ENCODE measurements at places on chromosomes 5 and 9.

GRCh38 chr5:94613583-94613982 is 4.8 kb downstream of the KIAA0825 start:
- H3K27me3 ChIP-seq = no peaks in the 10 kb centered on the region
- no peak for DNase-seq
- no peak overlapping the region for H3K27ac ChIP-seq
- no peaks in the 10 kb centered on the region for H3K36me3 ChIP-seq
- no peak overlapping the region for H3K4me3 ChIP-seq
- no peaks in the 10 kb centered on the region for H3K4me1 ChIP-seq

- no peaks in the 10 kb centered on the region for H3K4me1 ChIP-seq
- peak; percentile 57 for DNase-seq
- H3K27ac ChIP-seq = peak within 1 kb of the TSS; percentile 58
- no peaks in the 10 kb centered on the region for H3K27me3 ChIP-seq
Measured at GRCh38 chr9:4489919-4490704, at the start of gene SLC1A1. Gene SLC1A1, plus strand, starts transcription at chr9:4490468. Its CDS starts 212 bp downstream, at chr9:4490680.

DNA sequence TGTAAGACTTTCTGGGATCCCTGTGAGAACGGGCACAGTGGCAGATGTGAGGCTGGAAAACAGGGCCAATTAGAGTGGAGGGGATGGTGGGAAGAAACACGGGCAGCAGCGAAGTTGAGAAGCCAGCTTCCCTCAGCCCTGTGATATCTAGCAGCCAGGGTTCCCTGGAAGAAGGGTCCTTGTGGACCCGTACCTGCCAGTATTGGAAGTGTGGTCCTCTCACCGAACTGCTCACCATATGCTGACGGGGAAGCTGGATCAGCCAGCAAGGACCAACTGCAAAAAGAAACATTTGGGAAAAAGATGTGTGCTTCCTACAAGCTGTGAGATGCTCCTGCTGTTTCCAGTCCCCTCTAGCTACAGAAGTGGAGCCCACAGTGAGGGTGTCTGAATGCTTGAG is 13.6 kb downstream of the CKMT2 start:
- no peak for DNase-seq
- no peaks in the 10 kb centered on the region for H3K36me3 ChIP-seq
- no peak overlapping the region for H3K4me3 ChIP-seq
- no peaks in the 10 kb centered on the region for H3K27me3 ChIP-seq
- peak overlapping the region; percentile 78 for H3K27ac ChIP-seq

GRCh38 chr5:135950611-135951010 is 4.2 kb downstream of the LECT2 start:
- no peaks in the 10 kb centered on the region for H3K27me3 ChIP-seq
- H3K36me3 ChIP-seq = no peaks in the 10 kb centered on the region
- no peak overlapping the region for H3K27ac ChIP-seq
- DNase-seq = no peak

GRCh38 chr5:172875505-172876279 is 41.6 kb downstream of the ERGIC1 start:
- DNase-seq = no peak
- no peaks in the 10 kb centered on the region for H3K4me1 ChIP-seq
- no peak overlapping the region for H3K4me3 ChIP-seq
- no peaks in the 10 kb centered on the region for H3K36me3 ChIP-seq

GRCh38 chr9:16611983-16612382 is 258.5 kb downstream of the BNC2 start:
- H3K36me3 ChIP-seq = no peaks in the 10 kb centered on the region
- no peaks in the 10 kb centered on the region for H3K27me3 ChIP-seq
- DNase-seq = no peak
- no peak overlapping the region for H3K4me3 ChIP-seq
- H3K4me1 ChIP-seq = no peaks in the 10 kb centered on the region

Data from breast epithelium (tissue), 4 donors.